ENCODE measurements at places on chromosomes 6 and 20.

- DNase-seq = no peak
These were observed 115.3 kb upstream of the TRAF3IP2 start for GRCh38 chr6:111720931-111721496.

DNA sequence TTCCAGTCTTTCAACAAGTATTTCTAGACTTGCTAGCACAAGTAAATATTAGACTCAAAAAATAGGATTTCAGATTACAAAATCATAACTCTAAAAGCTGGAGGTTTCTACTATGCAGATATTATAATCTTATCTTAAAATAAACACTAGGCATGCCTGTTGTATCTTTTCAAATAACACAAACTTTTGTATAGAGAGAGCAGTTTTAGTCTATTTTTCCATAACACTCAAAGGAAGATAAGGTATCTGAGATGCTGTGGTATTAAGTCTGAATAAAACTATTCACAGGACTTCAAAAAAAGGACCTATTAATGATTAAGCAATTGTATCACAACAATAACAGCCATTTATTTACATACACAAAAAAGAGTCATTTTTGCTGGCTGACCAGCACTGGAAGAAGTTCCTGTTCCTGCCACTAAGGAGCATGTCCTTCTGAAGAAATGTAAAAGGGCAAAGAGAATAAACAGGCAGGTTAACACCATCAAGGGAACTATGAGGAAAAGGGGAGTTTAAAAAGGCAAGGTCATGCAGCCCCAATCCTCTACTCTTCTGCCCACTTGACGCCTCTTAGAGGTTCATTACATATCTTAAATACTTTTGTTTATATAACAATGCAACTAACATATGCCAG, 39.4 kb downstream of the REPS1 start:
- no peak for DNase-seq

DNA sequence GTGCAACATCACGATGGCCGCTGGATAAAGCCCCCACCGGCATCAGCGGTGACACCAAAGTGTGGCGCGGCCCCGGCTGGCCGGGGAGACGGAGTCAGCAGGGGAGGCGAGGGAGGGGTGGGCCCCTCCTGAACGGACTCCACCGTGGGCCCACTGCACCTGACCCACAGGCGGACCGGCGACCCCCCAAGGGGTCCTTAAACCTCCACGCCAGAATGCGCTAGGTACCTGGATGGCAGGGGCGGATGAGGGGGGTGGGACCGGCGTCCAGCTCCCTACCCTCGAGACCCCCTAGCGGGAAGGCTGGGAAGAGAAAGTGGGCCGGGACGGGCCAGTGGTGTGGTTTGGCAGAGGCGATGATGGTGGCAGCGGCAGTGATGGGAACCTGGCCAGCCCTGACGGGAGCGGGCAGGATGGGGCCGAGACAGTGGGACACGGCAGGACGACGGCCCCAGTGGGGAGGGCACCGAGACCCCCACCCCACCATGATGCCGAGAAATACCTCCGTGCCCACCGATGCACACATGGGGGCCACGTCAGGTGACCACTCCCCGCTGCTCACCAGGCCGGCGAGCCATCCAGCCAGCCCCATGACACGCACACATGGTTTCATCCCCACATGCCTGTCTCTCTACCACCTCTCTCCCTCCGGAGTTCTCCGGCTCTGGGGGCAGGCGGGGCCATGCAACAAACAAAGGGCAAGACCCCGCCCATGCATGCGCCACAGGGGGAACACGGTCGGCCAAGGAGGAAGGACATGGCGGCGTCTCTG, 771.9 kb upstream of the DEFB115 start:
- DNase-seq = no peak

DNA sequence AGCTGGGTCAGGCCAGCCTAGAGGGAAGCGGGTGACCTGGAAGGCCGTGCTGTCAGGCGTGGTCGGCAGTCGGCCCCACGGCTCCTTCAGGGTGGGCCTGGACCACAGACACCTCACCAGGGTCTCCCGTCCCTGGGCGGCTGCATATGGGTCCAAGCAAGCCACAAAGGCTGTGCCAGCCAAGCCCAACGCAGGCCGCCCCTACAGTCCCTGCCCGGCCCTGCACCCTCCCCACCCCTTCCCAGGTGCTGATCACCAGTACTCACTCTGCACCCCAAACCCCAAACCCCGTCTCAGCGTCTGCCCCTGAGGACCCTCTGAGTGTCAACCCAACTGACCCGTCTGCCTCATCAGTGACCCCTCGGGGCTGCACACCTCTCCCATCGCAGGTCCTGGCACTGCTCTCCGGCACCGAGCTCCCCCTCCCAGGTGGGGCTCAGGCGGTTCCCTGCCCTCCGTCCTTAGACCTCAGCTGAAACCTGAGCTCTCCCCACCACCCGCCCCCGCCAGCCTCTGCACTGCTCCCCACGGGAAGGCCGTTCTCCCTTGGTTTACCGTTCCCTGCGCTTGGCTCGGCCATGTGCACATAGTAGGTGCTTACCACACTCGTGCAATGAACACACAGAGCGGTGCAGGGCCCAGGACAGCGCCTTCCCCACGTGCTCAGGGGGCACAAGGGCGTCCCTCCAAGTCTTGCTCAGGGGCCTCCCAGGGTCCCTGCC, 1.5 kb upstream of the PPDPF start:
- DNase-seq = no peak

- no peak for DNase-seq
These were observed 8.4 kb upstream of the GUCA1B start for GRCh38 chr6:42203183-42203582.

- no peak for DNase-seq
These were observed 46.1 kb downstream of the POU3F2 start for GRCh38 chr6:98880486-98880885.

DNA sequence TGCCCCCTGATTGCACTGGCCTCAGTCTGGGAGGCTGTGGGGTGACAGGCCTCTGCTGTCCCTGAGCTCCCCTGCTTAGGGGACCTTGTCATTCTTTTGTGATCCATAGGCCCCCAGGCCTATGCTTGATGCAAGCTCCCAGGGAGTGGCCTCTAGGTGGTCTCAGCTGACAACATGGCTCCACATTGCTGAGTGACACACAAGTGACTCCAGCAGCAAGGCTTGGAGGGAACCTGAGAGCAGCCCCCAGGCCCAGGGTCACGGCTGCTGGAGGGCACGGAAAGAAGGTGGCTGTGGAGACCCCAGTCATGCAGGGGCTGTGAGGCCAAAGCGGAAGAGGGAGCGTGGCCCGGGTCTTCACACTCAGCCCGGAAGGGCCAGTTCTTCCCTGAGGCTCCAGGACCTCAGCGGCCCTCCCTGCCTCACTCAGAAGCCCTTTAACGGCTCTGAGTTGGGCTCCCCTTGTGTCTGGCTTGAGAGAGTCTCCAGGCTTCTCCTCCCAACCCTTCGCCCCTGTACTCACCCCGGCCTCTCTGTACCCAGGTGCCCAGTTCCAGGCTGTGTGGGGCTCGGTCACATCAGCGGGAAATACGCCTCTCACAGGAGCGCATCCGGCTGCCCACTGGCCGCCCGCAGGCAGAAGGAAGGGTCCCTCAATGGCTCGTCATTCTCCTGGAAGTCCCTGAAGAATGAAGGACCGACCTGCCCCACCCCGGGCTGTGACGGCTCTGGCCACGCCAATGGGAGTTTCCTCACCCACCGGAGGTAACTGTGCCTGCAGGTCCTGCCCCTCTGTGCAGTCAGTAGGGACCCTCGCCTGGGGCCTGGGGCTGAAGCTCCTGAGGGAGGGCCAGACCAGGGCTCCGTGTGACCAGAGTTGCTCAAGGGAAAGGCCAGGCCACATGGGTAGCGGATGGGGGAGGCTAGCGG, 23.7 kb upstream of the PCMTD2 start:
- no peak for DNase-seq

GRCh38 chr20:9999645-10000044, 35.1 kb upstream of the ANKEF1 start:
- no peak for DNase-seq

- DNase-seq = no peak
These were observed 57.1 kb upstream of the HDDC2 start for GRCh38 chr6:125358898-125359297.

GRCh38 chr6:140623498-140623897, 1249.0 kb upstream of the CITED2 start:
- DNase-seq = no peak

DNA sequence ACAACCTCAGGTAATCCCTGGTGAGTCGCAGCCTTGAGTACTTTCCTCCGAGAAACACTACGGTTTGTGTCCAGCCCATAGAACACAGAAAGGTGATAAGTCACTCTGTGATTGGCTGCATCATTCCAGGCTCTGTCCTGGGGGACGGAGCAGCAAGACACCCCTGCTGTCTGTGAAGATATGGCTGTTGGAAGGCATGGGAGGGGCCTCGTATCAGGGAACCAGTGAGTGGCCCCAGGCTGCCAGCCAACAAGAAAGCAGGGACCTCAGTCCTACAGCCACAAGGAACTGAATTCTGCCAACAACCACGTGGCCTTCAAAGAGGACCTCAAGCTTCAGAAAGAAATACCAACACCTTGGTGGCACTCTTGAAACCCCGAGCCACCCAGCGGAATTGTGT, 6.4 kb upstream of the EEF1A2 start:
- no peak for DNase-seq

- DNase-seq = no peak
These were observed at the start of gene PGK2 for GRCh38 chr6:49787176-49787575. Gene PGK2 (minus strand): TSS chr6:49787285. CDS start chr6:49787187, 98 bp downstream.

GRCh38 chr6:5567352-5567751, 306.0 kb downstream of the FARS2 start:
- no peak for DNase-seq
